ENCODE measurements at places on chromosomes 1 and 21.

DNA sequence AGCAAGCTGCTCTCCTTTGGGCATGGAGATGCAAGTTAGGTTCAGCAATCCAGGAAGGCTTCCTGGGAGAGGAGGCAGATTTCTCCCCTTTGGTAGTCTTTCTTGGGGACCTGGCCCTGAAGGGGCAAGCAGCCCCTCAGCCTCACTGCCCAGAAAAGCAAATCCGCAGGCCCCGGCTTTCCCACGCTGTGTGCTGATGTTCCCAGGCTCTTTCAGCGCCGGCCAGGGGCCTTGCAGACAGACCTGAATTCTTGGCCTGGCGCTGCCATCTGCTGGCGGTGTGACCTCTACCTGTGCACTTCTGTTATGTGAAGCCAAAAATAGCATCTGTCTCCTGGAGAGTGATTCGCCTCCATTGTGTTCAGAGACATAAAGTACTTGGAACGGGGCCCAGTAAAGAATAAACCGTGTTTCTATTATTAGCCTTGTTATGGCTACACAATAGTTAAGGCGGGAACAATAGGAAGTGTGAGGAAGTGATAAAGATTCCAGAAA, 64.8 kb downstream of the ALPL start:
- DNase-seq, result peak; percentile 37

DNA sequence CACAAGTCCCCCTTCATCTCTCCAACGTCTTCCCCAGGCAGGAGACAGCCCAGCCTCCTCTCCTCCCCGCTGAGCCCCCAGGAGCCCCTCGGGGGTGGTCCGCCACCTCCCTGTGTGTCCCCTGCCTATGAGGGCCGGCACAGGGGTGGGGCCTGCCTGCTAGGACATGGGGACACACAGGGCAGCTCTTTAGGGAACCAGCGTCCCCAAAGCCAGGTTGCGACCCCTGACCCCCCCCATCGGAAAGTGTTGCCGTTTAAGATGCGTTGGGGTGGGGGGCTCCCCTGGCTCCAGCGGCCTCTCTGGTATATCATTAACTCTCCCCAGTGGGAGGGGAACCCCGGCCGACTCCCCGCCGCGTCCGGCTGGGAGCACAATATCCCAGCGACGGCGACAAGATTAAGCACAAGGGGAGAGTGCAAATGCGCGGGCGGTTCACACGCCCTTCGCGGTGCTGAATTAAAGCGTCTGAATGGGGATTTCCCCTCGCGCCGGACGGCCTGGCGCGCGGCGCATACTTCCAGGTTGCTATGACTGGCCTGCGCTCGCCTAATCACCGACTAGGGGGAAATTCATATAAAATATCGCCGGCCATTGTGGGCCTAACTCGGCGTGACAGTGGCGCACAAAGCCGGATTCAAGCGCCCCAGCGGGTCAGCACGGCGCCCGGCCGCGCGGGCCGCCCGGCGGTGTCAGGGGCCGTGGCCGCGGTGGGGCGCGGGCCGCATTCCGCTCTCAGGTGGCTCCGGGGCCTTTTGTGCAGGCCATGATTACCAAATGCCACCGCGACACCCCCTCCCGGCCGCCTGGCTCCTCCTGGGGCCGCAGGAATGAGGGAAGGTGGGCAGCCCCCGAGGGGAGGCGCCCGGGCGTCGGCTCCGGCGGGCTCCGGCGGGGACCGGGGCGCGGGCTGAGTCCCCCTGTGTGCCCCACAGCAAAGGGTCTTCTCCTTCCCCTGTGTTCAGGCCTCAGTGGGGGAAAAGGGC, 30.9 kb downstream of the WNT3A start:
- no peak for DNase-seq

GRCh38 chr21:41419921-41420862, 5.8 kb upstream of the MX1 start:
- peak; percentile 86 for DNase-seq

DNA sequence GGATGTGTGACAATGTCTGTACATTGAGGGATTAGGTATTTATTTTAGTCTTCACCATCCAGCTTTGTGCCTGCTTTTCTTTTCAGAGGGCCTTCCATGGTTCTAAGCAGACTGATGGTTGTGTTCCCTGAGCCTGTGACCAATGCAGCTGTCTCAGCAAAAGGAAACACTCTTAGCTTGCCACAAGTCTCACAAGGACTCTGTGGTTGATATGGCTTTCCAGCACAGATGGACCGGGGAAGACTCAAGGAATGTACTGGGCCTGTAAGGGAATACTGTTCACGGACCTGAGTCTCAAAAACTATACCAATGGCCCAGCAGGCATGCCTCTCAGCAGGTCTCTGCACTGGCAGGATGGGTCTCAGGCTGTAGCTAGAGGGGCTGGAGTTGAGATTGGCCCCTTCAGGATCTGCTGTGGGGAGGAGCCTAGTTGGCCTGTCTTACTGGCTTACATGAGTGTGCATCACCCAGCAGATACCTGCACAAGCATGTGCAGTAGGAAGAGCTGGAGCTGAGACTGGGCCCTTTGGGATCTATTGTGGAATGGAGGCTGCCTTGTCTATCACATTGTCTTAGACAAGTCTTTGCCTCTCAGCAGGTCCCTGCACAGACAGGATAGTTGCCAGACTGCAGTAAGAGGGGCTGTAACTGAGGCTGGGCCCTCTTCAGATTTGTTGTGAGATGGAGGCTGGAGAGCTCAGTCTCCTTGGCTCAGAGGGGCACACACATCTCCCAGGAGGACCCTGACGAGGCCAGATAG, 52.0 kb upstream of the PDC start:
- DNase-seq, result no peak

DNA sequence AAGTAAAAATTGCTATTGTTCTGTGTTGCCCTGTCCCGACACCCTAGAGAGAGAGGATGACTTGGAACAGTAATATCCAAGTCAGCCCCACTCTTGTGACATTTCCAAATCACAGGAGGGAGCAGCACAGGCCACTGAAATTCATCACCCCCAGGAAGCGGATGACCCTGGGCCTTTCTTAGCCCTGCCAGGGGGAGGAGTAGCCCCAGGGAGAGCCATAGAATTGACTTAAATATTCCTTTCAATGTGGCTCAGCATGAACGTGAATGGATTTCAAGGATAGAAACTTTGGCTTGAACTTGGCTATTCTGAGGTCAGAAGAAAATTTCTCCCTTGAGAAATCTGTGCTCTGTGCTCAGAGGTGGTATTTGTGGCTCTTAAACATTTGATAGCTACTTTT, 80.6 kb downstream of the CENPF start:
- DNase-seq, result no peak

GRCh38 chr1:223811634-223812101, 34.1 kb downstream of the TP53BP2 start:
- no peak for DNase-seq

GRCh38 chr1:167126811-167127210, 32.9 kb downstream of the STYXL2 start:
- DNase-seq, result no peak

DNA sequence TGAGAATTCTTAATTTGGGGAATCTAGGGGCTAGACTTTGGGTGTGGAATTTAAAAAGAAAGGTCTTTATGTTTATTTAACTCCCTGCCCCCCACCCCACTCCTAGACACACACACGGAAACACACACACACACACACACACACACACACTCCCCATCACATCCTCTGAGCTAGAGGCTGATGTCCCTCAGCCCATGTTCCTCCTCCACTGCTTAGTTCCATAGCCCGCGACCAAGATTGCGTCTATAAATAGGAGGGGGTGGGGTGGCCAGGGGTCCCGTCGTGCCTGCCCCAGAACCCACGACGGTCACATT, 655 bp upstream of the KIRREL1 start:
- no peak for DNase-seq

GRCh38 chr1:185108321-185108720, 48.4 kb downstream of the TRMT1L start:
- no peak for DNase-seq

DNA sequence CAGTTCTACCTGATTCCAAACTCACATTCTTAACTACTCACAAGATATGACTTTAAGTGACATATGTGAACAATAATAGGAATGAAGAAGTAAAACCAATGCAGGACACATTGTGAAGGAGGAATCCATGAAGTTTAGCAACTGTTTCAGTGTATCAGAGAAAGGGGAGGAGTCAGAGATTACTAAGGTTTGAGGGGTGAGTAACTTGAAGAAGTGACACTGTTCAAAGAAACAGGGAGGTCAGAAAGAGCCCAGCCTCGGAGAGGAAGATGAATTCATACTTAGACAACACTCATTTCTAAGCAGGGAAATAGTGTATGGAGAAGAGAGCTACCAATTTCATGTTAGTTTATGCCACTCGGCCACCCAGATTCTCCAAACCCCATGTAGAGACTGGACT, 28.2 kb upstream of the RPF1 start:
- no peak for DNase-seq

- no peak for DNase-seq
These were observed 71.4 kb upstream of the GCLM start for GRCh38 chr1:93980320-93981273.

GRCh38 chr1:40058453-40059337, 18.2 kb downstream of the CAP1 start:
- DNase-seq, result no peak

DNA sequence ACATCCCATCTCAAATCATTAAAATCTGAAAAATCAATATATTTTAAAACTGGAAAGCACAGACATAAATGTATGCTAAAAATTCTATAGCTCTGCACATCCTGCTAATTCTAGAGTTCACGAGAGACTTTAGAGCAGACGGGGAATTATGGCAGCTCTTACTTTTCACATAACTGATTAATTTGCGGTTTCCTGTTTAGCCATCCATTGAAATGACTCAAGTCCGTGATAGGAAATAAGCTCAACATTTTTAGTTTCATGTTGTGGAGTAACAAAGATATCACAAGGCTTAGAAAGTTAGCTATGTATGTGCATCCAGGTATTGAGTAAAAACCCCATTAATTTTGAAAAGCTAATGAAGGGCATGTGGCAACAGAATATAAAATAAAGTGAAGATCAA, 123.2 kb downstream of the SMYD2 start:
- no peak for DNase-seq

- no peak for DNase-seq
These were observed at the start of gene MAPKAPK2 for GRCh38 chr1:206684478-206685333. Gene MAPKAPK2 (plus strand): TSS chr1:206684905. CDS start chr1:206685230, 325 bp downstream.

DNA sequence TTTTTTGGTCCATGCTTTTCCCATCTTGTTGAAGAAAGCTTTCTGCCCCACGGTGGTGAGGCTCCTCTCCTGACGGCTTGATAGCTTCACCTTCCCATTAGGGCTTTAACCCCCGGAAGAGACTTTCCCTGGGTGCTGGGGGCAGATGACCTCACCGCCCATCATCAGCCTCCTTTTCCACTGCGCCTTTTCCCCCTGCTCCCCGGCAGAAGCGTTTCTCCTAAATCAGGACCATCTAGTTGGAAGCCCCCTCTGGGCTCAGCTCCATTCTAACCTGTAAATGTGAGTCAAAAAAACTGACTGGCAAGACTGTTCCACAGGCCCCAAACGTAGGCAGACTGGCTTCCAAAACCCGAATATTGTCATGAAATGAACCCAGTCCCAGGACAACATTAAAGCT, 6.7 kb downstream of the POFUT2 start:
- no peak for DNase-seq

- DNase-seq, result no peak
These were observed 58.4 kb upstream of the TENT5B start for GRCh38 chr1:27071049-27071416.

GRCh38 chr1:232283864-232284263, 346.1 kb downstream of the SIPA1L2 start:
- no peak for DNase-seq

DNA sequence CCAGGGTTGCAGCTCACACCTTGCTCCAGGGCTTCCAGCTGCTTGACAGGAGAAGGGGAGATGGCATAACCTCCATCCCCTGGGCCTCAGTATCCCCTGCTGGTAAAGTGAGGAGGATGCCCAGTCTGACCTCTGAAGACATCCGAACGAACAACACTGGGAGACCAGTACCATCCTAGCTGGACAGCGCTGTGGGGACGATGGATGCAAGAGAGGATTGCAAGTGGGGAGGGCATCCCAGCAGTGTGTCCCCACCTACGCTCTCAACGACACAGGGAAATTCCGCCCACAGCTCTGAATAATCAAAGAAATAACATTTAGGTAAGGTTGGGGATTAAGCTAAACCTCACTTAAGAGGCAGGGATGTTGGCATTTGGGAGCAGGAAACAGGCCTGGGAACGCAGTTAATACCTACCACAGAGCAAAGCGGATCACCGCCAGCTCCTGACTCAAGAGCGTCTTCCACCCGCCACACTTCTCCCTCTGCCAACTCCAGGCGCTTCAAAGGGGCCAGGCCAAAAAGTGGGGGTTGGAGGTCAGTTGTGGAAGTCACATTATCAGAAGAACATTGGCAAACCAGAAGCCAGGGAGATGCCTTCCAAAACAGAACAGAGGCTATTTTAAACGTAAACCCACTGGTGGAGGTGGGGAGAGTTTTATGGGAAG, 47.6 kb downstream of the SSBP3 start:
- no peak for DNase-seq

GRCh38 chr1:230855886-230856285, 12.4 kb downstream of the C1orf198 start:
- DNase-seq, result no peak

DNA sequence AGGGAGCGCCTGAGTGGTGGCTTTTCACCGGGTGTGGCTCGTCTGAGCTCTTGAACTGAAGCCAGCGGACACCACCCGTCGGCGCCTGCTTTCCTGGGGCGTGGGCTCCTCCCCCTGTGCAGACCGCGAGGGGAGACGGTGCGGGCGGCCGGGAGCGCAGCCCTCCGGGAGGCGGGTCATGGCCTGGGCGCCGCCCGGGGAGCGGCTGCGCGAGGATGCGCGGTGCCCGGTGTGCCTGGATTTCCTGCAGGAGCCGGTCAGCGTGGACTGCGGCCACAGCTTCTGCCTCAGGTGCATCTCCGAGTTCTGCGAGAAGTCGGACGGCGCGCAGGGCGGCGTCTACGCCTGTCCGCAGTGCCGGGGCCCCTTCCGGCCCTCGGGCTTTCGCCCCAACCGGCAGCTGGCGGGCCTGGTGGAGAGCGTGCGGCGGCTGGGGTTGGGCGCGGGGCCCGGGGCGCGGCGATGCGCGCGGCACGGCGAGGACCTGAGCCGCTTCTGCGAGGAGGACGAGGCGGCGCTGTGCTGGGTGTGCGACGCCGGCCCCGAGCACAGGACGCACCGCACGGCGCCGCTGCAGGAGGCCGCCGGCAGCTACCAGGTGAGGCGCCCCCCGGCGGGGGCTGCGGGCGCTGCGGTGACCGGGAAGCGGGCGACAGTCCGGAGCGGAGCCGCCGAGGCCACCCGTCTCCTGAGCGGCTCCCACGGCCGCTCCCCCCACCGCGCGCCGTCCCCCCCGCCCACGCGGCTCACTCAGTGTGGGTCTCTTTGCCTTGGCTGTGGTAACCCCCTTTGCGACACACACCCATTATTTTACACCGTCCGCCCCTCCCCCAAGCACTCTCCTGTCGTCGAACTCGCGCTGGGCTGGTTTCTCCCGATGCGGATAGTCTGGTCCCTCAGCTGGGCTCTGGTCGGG, at the start of gene TRIM58:
Gene TRIM58 (plus strand): TSS at position 119 of the 916 bp plus-strand sequence. CDS start 60 bp downstream, at position 179.
- DNase-seq, result no peak
